ENCODE measurements at places on chromosomes 5 and 9.
A peak's percentile ranks its signal among the peaks of the same experiment; 100 is the strongest.

DNA sequence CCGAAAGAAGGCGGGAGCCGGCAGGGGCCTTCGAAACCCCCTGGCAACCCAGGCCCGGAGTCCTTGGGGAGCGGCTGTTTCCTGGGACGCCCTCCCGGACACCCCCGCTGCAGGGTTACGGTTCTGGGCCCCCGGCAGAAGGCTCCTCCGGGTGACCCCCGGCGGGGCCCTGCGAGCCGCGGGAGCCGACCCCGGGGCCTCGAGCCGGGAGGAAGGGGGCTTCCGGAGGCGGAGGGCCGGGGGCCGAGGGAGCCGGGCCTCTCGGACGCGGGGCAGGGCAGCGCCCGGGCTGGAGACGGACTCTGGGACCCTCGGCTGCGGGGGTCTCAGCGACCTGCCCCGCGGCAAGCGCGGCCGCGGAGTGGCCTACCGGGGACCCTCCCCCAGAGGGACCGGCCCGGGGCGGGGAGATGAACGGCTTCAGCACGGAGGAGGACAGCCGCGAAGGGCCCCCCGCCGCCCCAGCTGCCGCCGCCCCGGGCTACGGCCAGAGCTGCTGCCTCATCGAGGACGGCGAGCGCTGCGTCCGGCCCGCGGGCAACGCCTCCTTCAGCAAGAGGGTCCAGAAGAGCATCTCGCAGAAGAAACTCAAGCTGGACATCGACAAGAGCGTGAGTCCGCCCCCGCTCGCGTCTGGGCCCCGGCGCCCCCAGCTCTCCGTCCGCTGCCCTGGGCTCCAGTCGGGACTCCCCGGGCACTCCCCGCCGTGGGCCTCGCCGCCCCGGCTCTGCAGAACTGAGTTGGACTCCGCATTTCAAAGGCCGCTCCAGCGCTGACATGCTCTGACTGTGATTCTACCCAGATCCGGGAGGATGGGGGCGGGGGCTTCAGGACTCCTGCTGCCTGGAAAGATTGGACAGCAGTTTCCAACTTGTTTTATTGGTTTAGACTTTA lies 645 bp downstream of the SAP30L start:
- DNase-seq = peak; percentile 39

GRCh38 chr9:85505612-85506011 lies 236.1 kb downstream of the AGTPBP1 start:
- no peak for DNase-seq

DNA sequence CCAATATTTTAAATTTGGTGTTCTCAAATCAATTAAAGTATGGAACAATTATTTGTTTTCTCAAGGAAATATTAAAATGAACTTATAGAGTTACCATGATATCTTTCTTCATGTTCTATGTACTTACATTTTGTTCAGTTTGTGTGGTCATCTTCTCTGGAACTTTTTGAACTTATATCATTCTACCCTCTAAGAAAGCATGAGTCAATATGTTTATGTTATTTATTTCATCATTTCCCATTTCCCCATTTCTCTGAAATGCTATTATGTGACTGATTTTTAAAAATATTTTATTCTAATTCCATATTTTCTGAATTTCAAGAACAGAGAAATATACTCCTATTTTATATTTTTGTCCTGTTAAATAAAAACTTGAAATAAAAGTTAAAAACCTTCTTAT lies 123.5 kb upstream of the ACOT12 start:
- no peak for DNase-seq

GRCh38 chr5:126125407-126125806 lies 297.8 kb upstream of the GRAMD2B start:
- DNase-seq = no peak

- no peak for DNase-seq
Measured at GRCh38 chr5:62001640-62002039, 304.4 kb upstream of the KIF2A start.

DNA sequence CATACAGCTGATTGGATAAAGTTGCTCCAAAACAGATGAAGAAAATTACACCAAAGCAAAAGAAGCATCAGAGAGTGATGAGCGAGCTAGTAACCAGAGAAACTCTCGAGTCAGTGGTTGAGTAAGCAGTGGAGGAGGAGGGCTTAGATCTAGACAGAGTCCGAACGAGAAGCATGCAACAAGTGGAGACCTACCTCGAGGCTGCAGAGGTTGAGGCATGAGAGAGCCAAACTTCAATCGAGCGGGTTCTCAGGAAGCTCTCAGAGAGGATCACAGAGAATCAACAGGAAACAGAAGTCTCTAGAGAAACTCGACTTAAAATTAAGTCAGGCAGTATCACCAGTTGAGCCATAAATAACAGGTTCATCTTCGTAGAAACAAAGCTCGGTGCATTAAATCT lies 6.1 kb downstream of the RUSC2 start:
- DNase-seq = peak; percentile 24

- no peak for DNase-seq
Measured at GRCh38 chr5:87233143-87233542, 34.5 kb upstream of the RASA1 start.

GRCh38 chr9:126166291-126166690 lies 160.3 kb upstream of the MVB12B start:
- DNase-seq = no peak

DNA sequence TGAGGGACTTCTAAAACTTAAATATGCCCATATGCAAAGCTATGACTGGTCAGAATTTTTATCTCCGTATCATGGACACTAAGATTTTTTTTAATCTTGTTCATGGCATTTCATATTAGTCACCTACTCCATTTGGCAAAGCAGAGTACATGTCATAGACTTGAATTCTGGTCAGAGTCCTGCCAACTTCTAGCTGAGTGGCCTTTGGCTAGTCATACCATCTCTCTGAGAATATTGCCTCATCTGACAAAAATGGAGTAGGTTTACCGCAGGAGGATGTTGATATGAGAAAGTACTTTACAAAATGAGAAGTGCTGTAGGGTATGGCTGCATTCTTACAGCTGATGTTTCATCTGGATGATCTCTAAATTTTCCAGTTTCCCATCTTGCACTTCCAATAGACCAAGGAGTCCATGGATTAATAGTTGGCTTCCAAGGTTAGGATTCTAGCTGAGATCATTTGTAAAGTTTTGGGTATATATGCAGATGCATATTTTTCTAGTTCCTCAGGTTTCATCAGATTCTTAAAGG lies 150.8 kb upstream of the NR3C1 start:
- DNase-seq = no peak

DNA sequence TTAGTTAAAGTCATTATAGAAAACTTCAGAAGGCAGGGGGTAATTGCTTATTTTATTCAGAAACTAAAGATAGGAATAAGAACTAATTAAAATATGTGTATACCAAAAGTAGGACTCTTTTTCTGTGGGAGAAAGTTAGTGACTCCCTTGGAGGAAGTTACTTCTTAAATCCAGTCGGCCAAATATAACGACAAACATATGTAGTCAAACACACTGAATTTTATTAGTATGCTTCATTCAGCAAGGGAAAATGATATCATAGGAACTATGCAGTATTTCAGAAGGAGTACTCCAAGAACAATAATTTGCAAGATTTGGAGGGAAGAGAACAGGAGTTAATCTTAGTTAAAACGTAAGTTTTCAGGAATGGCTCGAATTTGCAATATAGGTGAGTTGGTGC lies 432.6 kb downstream of the CYLC2 start:
- DNase-seq = no peak

GRCh38 chr5:14687023-14687665 lies 22.6 kb downstream of the OTULIN start:
- DNase-seq = no peak

GRCh38 chr5:96708600-96708999 lies 46.4 kb downstream of the CAST start:
- no peak for DNase-seq

DNA sequence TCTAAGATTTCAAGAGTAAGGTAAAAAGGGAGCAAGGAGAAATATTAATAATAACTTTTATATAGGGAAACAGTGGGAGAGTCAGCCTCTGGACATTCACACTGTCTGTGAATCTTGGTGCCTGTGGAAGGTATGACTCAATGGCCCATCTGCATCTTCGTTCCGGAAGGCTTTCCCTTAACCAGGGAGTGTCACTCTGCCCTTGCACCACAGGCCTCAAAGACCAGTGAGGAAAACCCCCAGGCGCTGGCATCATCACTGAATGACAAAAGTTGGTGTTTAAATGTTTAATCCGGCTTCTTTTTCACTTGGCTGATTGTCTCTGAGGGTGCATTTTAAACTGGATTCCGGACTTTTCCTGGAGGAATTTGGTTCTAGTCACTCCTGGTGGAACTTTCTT lies 522.4 kb upstream of the TLE4 start:
- no peak for DNase-seq

- no peak for DNase-seq
Measured at GRCh38 chr5:53397845-53398244, 82.6 kb upstream of the FST start.

Measured in KBM-7 (cell line).